ENCODE measurements at places on chromosomes 5 and 9. TPM values are rescaled to one million over a fixed set of nuclear protein-coding genes. Genes with fewer than 3 reads are reported as not detected.

- no peak for DNase-seq
Measured at GRCh38 chr9:136019041-136019680, 58.0 kb upstream of the UBAC1 start.

DNA sequence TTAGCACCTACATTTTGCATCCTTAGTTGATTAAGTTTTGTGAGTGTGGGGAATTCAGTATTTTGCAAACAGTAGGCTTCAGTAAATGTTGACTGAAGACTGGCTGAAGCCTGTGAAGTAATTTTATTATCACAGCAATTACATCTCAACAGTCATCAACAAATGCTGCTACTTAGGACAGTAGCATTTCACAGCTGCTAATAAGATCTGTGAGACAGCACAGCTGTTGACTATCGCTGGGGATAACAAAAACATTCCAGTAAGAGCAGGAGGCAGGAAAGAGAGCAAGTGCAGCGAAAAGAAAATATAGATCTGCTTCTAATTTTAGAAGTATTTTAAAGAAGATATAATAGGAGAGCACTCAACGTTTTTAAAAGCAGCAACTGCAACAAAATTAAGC is 117.3 kb upstream of the FGF10 start:
- no peak for DNase-seq

DNA sequence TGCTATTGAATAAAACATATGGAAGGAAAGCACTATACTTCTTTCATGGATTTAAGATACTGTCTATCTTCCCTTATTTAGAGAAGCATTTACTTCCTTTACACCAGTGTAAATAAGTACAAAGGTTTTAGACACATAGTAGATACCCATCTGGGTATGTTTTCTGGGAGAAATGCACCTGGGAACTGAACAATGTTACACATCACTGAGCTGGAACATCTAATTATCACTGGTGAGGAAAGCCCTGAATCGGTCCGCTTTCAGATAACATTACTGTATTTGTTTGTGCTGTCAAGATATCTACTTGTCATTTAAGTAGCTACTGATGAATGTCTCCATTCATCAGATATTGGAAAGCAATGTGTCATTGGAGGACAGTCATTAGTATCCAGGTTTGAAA is 964.7 kb upstream of the PTPRD start:
- no peak for DNase-seq

Gene KCNT1
- total RNA-seq, result not detected

Gene ENTPD8
- total RNA-seq, result not detected

Gene TAF11L5
- total RNA-seq, result not detected

Measured in M059J (cell line).